Right renal pelvis (tissue), 4 donors: ENCODE measurements at places on chromosomes 13 and 19. TPM values are rescaled to one million over a fixed set of nuclear protein-coding genes. Genes with fewer than 3 reads are reported as not detected.

GRCh38 chr13:96481482-96481881 is 391.6 kb downstream of the HS6ST3 start:
- DNase-seq: no peak

ATG4D gene
- 36.3 TPM for polyA plus RNA-seq

DNA sequence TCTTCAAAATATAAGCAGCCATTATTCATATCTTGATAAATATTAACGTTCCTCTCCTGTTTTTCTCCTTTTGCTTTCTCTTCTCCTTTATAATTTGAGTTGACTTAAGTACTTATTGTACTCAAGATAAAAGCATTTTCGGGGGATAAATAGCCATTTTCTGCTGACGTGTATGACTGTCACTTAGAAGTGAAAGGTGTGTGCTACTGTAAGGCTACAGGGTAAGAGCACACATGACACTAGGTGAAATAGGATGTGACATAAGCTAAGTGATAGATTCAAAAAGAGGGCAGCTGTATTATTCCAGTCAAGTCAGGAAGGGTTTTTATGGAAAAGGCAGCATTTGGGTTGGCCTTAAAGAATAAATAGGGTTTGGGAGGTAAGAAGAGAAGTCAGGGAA is 128.5 kb downstream of the GPC6 start:
- DNase-seq: no peak

DNA sequence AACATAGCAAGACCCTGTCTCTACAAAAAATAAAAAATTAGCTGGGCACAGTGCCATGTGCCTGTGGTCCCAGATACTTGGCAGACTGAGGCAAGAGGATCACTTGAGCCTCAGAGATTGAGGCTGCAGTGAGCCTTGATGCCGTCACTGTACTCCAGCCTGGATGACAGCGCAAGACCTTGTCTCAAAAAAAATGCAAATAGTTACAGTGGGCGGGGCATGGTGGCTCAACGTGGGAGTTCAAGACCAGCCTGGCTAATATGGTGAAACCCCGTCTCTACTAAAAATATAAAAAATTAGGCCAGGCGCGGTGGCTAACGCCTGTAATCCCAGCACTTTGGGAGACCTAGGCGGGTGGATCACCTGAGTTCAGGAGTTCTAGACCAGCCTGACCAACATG is 8.5 kb downstream of the PGLS start:
- DNase-seq: no peak

GRCh38 chr13:85738696-85739320 is 60.4 kb downstream of the SLITRK6 start:
- no peak for DNase-seq

- no peak for DNase-seq
Observed at GRCh38 chr19:19062454-19063182, 1.2 kb upstream of the SLC25A42 start.

DNA sequence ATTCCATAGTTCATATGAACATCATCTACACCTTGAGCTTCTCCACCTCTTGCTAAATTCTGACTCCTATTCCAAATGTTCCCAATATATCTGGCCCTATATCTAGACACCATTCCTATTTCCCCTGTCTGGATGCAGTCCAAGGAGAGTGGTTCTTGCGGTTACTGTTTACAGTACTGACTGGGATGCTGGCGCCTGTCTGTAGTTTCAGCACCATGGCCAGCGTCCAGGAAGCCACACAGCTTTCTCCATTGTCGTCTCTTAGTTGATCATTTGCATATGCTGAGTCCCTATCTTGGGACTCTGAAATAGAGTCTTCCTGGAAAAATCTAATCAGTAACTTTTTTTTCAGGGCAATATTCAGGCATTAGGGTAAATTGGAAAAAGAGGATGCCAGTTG is 14.9 kb downstream of the LAIR2 start:
- peak; percentile 77 for DNase-seq

DNA sequence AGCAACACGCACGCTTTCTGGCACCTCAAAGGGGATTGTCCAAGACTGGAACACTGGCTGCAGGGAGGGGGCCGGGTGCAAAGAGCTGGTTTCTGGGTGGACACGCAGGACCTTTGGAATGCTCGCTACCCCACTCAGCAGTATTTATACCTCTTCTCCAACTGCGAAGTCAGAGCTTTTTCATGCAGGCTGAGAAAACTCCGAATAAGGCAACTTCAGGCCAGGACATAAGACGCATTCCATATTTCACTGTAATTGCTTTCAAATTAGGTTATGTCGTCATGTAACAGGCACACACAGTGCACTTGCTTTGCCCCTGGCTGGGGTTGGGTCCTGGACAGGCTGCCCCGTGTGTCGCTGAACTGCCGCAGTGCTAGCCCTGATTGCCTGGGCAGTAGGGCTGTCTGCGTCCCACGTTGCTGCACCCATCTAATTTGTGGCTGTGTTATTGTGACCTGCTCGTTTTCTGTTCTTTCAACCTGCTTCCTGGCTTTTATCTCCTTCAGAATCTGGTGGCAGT is 44.5 kb downstream of the ACTN4 start:
- no peak for DNase-seq

DNA sequence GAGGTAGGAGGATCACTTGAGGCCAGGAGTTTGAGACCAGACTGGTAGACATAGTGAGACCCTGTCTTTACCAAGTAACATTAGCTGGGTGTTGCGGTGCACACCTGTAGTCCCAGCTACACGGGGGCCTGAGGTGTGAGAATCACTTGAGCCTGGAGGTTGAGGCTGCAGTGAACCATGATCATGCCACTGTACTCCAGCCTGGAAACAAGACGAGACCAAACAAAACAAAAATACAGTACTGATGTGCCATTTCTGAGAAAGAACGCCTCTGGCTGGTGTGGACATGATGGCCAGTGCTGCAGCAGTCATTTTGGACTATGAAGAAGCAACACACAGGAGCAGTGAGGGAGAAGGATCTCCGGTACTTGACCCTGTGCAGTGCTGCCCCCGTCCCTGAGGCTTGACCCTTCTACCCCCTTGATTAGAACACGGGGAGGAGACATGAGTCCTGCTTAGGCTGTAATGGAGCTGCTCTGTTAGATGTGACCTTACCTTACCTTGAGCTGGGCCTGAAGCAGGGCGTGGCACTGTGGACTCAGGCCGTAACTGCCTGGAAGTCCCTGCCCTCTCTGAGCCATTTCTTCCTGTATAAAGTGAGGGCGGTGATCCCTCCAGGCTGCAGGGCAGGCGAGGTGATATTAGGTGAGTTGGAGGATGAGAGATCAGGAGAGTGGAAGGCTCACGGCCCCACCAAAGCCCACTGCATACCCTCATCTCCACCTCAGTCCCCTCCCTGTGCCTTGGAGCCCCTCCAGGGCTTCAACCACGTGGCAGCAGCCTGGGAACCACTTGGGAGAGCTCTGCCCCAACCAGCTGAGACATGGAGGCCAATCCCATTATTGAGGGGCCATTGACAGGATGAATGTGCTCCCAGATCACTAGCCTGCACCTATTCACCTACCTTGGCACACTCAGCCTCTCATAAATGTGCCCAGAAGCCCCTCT is 5.9 kb downstream of the RPL18A start:
- DNase-seq: no peak

NLRP7 gene
- 0.03 TPM for polyA plus RNA-seq

DNA sequence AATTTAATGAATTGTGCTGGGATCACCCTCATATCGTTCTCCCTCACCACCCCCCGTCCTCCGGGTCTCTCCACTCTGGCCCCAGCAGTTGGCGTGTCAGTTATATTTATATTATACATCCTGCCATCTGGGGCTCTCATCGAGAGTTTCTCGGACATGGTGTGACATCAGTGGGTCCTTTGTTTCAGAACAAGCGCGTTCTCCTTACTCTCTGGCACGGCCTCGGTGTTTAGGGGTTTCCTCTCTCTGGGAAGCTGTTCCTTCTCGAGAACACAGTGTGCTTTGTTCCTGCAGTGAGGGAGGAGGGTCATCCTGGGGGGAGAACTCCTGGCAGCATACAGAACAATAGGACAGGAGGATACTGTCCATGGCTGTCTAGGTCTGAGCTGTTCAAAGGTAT is 9.8 kb upstream of the MCF2L start:
- DNase-seq: no peak

DNA sequence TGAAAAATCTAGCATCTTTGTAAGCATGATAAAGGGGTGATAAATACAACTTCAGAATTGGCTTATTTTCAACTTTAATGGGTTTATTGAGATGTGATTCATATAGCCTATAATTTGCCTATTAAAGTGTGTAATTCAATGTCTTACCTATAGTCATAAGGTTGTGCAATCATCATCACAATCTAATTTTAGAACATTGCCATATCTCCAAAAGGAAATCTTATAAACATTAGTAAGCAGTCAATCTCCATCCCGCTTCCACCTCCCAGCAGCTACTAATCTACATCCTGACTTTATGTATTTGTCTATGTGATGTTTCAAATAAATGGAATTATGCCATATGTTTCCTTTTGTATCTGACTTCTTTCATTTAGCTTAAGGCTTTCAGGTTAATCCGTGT is 145.2 kb upstream of the KLHL1 start:
- DNase-seq: no peak

ZNF227 gene
- 29.0 TPM for polyA plus RNA-seq

MEIOSIN gene
- not detected for polyA plus RNA-seq

- DNase-seq: no peak
Observed at GRCh38 chr13:59893266-59893665, 270.5 kb downstream of the DIAPH3 start.

PABPC3 gene
- 0.90 TPM for polyA plus RNA-seq

DNA sequence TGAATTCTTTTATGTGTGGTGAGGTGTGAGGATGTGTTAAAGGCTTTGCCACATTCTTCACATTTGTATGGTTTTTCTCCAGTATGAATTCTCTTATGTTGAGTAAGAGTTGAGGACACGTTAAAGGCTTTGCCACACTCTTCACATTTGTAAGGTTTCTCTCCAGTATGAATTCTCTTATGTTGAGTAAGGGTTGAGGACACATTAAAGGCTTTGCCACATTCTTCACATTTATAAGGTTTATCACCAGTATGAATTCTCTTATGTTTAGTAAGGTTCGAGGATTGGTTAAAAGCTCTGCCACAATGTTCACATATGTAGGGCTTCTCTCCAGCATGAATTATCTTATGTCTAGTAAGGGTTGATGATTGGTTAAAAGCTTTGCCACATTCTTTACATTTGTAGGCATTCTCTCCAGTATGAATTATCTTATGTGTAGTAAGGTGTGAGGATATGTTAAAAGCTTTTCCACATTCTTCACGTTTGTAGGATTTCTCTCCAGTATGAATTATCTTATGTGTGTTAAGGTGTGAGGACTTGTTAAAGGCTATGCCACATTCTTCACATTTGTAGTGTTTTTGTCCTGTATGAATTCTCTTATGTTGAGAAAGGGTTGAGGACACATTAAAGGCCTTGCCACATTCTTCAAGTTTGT is 27.1 kb downstream of the ZNF724 start:
- DNase-seq: no peak

DNA sequence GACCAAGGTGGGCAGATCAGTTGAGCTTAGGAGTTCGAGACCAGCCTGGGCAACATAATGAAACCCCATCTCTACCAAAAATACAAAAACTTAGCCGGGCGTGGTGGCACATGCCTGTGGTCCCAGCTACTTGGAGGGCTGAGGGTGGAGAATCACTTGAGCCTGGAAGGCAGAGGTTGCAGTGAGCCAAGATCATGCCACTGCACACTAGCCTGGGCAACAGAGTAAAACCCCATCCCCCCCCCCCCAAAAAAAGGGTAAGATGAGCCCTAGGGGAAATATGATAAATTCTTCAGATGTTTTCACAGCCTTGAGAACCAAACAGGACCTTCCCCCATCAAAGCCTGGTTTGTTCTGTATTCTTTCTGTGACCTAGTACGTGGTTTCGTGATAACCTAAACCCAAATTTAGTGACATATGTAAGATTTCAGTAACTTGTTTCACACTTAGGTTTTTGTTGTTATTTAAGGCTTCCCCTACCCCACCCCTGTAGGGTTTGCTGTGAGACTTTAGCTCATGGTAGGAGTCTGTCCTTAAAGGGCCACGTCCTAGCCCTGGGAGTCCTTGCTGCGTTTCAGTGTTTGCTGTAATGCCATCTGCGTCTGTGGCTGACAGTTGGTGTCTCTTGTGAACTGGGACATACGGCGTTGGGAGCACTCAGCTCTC is 49.6 kb downstream of the MYO9B start:
- DNase-seq: no peak

DNA sequence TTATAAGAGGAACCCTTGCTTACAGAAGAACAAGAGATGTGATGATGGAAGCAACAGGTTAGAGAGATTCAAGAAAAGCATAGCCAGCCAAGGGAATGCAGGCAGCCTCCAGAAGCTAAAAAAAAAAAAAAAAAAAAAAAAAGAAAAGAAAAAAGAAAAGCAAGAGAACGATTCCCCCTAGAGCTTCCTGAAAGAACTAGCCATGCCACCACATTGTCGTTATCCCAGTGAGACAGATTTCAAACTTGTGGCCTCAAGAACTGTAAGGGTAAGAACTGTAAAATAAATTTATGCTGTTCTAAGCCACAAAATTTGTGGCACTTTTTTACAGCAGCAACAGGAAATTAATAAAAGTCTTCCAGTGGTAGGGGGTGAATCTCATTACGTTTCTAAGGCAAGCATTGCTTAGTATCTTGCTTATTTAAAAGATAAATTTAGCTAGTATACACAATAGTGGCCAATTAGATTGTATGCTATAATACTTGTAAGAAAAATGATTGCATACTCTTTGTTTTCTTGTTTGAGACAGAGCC is 21.8 kb downstream of the RFXAP start:
- DNase-seq: no peak

ZNF567 gene
- 14.5 TPM for polyA plus RNA-seq

GNG7 gene
- polyA plus RNA-seq: 6.8 TPM

KLC3 gene
- 1.3 TPM for polyA plus RNA-seq

TJP3 gene
- 7.7 TPM for polyA plus RNA-seq

- no peak for DNase-seq
Observed at GRCh38 chr13:51804295-51805172, 571 bp upstream of the DHRS12 start.

DNA sequence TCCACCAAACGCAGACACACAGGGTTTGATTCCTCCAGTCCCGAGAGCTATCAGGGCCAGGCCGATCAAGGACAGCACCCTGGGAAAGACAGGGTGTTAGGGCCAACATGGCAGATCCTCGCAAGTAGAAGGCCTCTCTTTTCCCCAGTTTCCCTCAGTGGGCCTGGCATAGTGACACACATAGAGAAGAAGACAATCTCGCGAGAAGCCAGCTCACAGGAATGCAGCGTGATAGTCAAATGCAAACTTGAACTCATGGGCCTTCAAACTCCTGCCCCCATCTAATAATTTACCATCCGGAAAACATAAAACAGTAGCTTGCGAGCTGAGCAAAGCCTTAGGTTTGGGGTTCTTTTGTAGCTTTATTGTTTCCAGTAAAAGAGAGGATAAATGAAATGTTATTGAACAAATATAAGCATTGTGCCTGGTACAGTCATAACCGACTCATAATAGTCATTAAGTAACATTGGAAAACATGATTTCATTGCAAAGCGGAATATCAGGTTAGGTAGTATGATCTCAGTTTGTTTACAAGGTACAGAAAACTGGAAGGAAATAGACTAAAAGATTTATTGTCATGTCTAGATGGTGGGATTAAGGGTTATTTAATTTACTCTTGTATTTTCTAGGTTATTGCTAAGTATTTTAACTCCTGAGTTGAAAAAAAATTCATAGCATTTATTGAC is 30.5 kb downstream of the SLC15A1 start:
- no peak for DNase-seq

- DNase-seq: no peak
Observed at GRCh38 chr19:13629687-13630357, 123.5 kb upstream of the CACNA1A start.

GRCh38 chr19:32652894-32653598 is 21.9 kb downstream of the ANKRD27 start:
- DNase-seq: no peak
